Parietal lobe (tissue), 2 donors: ENCODE measurements at places on chromosomes 2 and 18. TPM values are rescaled to one million over a fixed set of nuclear protein-coding genes. Genes with fewer than 3 reads are reported as not detected.

The CXCR4 gene
- total RNA-seq, result 77.3 TPM

The CBLN2 gene
- 43.8 TPM for total RNA-seq

The KCNK3 gene
- total RNA-seq, result 5.0 TPM

The IL18R1 gene
- 0.63 TPM for total RNA-seq

The SLC19A3 gene
- total RNA-seq, result 3.1 TPM

The SERPINB13 gene
- not detected for total RNA-seq

The SAP130 gene
- 11.0 TPM for total RNA-seq

The HOXD3 gene
- total RNA-seq, result not detected

The RUFY4 gene
- not detected for total RNA-seq

The SPDYA gene
- total RNA-seq, result 5.0 TPM

The ASPRV1 gene
- 8.8 TPM for total RNA-seq

The AFF3 gene
- total RNA-seq, result 153 TPM

The C2orf76 gene
- total RNA-seq, result 8.8 TPM

The HOXD4 gene
- not detected for total RNA-seq

The REG3A gene
- not detected for total RNA-seq

The LAMA3 gene
- 6.6 TPM for total RNA-seq

The RGPD4 gene
- total RNA-seq, result not detected

The POTEJ gene
- total RNA-seq, result not detected

The PFN4 gene
- 1.6 TPM for total RNA-seq

The ALPG gene
- not detected for total RNA-seq

The SCTR gene
- total RNA-seq, result not detected

The NYAP2 gene
- total RNA-seq, result 21.9 TPM

The DSG4 gene
- not detected for total RNA-seq

The IL36G gene
- not detected for total RNA-seq
